ENCODE measurements at places on chromosomes 6 and 20.

DNA sequence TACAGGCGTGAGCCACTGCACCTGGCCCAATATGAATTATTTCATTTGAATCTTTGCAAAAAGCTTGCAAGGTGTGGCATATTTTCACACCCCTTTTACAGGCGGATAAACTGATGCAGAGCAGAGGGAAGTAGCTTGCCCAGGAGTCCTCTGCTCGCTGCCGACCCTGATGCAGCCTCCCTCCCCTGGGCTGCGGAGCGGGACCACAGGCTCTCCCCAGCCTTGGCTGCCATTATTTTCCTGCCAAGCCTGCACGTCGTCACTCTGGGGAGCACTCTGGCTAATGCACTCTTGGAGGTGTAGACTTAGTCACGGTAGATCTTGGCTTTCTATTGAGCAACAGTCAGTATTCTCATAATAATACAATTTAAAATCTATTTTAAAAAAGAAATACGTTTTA, 34.8 kb upstream of the DACT2 start:
- no peak for DNase-seq

GRCh38 chr6:141169419-141169818, 963.3 kb upstream of the GJE1 start:
- DNase-seq: no peak

- no peak for DNase-seq
Observed at GRCh38 chr20:31820228-31820627, 1.1 kb downstream of the MYLK2 start.

DNA sequence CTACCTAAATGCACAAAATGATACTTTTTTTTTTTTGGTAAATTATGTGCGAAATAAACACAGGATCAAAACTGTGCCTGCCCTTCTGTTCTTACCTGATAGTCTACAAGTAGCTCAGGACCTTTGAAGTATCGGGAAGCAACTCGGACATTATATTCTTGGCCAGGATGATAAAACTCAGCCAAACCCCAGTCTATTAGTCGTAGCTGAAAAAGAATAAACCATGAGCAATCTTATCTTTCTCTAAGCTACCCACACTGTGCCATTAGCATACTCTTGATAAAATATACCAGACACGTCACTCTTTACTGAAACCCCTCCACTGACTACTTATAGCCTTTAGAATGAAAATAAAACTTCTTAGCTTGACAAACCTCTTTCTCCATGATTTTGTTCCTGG, 29.8 kb upstream of the TBC1D20 start:
- no peak for DNase-seq

GRCh38 chr6:79168695-79168980, 65.8 kb downstream of the HMGN3 start:
- no peak for DNase-seq

DNA sequence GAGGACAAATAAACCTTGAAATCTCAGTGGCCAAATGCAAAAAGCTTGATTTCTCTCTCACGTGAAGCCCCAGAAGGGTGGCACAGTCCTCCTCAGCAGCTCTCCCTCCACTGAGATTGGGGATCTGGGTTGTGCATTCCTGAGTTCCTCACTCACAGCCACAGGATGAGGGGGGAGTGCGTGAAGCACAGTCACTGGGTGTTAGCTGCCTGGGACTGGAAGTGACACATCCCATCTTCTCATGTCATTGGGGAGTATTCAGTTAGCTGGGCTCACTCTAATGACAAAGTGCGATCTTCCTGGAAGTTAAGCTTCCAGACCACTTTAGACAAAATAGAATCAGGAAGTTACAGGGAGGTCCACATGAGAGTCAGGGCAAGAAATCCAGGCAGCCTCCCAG, 192.2 kb upstream of the LRFN2 start:
- no peak for DNase-seq

DNA sequence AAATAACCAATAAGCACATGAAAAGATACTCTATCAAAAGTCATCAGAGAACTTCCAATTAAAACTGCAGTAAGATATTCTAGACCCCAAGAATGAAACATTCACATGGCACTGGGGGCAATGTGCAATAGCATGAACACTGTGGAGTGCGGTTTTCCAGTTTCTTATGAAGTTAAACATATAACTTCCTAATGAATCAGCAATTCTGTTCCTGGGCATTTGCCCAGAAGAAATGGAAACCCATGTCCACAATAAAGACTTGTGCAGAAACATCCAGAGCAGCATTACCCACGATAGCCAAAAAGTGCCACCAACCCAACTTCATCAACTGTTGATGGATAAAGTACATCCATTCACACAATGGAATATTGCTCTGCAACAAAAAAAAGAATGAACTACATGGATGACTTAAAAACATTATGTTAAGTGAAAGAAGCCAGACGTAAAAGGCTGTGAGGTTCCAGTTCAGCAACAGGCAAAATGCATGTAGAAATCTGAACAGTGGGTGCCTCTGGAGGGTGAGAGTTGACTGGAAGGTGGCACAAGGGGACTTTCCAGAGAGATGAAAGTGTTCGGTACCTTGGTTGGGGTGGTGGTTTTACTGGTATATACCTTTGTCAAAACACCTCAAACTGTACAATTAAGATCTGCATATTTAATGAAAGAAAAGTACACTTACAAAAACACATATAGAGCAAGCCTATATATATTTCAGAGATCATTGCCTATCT, 207.2 kb upstream of the ECI2 start:
- no peak for DNase-seq

GRCh38 chr6:43211955-43212354, 17.3 kb downstream of the DNPH1 start:
- DNase-seq: no peak

Data from NB4 (cell line).